ENCODE measurements at places on chromosomes 1 and 21. TPM values are rescaled to one million over a fixed set of nuclear protein-coding genes. Genes with fewer than 3 reads are reported as not detected.

The KIF2C gene
- total RNA-seq: 13.6 TPM

The IL19 gene
- total RNA-seq: not detected

The PTPRF gene
- 351 TPM for total RNA-seq

The LDLRAD1 gene
- total RNA-seq: not detected

The MAP3K21 gene
- total RNA-seq: 16.4 TPM

The CCDC185 gene
- not detected for total RNA-seq

The TRIM46 gene
- total RNA-seq: 0.19 TPM

The FMO2 gene
- total RNA-seq: 1.1 TPM

The LENEP gene
- not detected for total RNA-seq

The ANKRD34A gene
- 0.44 TPM for total RNA-seq

The ADGRL4 gene
- 1.4 TPM for total RNA-seq

The MEGF6 gene
- 6.4 TPM for total RNA-seq
